ENCODE measurements at places on chromosomes 16 and 17.

DNA sequence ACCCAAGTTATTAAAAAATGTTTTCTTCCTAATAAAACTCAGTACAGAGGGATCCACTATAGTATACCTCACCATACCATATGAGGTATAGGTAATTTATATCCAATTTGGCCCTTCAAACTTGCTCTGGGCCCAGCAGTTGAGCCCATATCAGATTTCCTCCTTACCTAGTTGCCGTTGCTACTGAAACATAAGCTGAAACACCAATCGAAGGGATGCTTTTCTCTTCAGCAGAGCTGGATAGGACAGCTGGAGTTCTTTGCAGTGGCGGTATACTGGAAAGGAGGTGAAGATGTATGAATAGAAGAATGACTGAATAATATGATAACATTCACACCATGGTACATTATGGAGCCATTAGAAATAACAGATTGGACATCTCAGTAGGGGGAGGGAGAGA, 42.7 kb downstream of the TNRC6C start:
- peak; percentile 9 for DNase-seq

DNA sequence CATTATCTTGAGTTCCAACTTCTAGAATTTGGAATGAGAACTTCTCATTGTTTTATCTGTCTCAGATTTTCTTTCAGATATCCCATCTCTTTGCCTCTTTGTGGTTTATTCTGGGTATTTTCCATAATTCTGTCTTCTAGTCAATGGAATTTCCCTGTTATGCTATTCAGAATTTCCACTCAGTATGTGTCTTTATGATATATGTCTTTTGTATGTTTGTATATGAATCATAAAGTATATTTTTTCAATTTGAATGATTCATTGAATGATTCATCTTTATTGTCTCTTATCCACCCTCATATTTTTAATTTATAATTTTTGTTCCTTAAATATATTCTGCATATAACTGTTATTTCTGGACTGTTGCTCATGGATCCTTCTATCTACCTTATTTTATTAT, 729.7 kb upstream of the GOT2 start:
- peak; percentile 49 for DNase-seq

DNA sequence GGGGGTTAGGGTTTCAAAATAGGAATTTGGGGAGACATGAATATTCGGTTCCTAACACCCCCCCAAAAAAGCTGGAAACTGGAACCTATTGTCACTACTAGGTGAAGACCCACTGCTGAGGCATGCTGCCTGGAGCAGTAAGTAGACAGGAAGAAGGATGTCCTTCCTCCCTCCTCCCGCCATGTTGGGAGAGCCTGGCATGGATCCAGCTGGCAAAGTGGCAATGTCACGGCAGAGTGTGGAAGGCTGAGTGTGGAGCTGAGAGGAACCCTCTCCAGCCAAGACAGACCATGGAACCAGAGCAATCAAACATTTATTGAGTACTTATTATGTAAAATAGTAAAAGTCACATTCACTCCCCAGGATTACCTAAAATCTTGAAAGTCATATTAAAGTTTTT, 49.0 kb downstream of the CCDC182 start:
- no peak for DNase-seq

GRCh38 chr17:29567304-29567553, 392 bp upstream of the ABHD15 start:
- DNase-seq, result no peak

DNA sequence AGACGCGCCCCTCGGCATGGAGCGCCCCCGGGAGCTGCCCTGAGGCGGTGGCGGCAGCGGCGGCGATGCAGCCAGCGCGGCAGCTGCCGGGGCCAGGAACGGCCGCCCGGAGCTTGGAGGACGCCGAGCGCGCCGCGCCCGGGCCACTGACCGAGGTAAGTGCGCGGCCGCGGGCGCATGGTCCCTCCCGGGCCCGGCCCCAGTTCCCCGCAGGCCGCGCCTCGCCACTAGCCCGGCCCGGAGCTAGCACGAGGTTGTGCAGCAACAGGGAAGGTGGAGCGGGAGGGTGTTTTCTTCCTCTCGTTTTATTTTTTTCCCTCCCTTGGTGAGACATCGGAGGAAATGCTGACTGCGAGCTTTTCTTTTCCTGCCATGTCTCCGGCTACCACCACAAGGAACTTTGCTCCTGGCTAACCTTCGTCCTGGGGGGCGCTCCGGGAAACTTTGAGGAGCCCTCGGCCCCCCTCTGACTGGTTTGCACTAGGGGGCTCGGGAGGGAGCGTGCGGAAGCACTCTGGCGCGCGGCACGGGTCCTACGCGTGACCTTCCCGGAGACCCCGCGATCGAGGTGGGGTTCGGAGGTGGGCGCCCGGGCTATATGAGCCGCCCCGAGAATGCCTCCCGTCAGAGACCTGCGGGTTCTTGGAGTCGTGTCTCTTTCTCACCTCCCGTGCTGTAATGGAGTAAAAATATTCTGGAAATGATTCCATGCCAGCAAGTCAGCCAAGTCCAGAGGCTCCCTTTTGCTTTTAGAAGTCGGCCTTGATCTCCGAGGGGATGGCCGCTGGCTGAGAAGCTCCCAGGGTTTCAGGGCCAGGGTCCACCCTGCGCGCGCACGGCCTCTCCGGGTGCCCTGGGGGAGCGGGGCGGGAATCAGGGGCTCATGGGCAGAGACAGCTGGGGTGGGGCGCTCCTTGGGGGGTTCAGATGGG, 868 bp downstream of the KCNJ12 start:
- DNase-seq, result peak; percentile 28

Data from fibroblast of lung (primary cell).